Stimulated activated CD4-positive, alpha-beta T cell treated with anti-CD3 and anti-CD28 coated beads, Interleukin-2, amount 100 ng/mL, for 4 hours (primary cell): ENCODE measurements at places on chromosomes 3 and 15.

DNA sequence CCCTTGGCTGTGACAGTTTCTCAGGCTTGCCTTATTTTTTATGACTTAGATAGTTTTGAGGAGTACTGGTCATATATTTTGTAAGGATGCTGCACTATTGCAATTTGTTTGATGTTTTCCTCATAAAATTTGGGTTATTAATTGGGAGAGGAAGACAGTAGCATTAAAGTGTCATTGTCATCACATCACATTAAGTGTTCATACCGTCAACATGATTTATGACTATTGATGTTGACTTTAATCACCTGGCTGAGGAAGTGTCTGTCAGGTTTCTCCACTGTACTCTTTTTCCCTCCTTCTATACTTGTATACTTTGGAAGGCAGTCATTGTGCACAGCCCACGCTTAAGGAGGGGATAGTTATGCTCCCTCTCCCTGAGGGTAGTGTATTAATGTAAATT, 26.9 kb downstream of the TRIM69 start:
- no peak for DNase-seq

- DNase-seq = no peak
These were observed at the start of gene PLCD1 for GRCh38 chr3:38029400-38030125. TSS of gene PLCD1 (minus strand) at chr3:38029642. CDS start at chr3:38029539, 103 bp downstream.

- DNase-seq = no peak
These were observed 116.5 kb downstream of the LRRK1 start for GRCh38 chr15:101035611-101036010.

DNA sequence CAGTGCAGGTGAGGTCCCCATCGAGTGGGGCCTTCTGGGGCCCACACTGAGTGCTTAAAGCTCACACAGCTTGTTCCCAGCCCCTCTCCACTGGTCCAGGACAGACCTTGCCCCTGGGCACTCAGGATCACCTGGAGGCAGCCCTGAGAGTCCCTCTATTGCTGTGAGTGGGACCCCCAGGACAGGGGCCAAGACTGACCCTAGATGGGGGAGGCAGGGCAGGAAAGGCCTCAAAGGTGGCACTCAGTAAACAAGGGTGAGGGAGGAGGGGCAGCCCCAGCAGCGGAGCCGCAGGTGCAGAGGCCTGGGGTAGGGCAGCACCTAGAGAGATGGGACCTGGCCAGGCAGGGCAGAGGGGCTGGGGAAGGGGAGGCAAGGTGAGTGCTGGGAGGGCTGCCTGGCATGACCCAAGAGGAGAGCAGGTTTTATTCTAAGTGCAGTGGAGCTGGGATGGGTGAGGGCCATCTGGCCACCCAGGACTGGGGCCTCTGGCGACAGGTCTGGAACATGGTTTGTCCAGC, 27.9 kb downstream of the CFAP100 start:
- DNase-seq = no peak

DNA sequence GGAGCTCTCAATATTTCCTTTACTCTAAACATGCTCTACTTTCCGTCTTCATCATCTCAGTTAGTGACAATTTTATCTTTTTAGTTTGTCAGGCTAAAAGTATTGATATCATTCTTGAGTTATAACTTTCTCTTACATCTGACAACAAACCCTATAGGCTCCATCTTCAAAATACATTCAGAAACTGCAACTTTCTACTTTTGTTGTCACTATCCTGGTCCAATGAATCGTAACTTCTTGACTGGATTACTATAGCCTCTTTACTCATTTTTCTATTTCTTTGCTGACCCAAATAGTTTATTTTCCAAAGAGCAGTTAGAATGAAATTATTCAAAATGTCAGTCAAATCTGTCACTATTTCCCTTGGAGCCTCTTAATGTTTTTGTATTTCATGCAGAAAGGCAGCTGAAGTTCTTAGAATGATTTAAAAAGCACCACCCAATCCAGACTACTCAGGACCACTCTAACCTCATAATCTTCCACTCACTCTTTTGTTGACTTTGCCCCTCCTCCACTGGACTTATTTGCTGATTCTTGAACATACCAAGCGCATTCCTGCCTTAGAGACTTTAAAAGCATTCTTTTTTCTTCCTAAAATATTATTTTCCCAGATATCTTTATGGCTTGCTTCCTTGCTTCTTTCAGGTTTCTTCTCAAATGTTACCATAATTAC, 119.9 kb upstream of the CBLB start:
- no peak for DNase-seq

DNA sequence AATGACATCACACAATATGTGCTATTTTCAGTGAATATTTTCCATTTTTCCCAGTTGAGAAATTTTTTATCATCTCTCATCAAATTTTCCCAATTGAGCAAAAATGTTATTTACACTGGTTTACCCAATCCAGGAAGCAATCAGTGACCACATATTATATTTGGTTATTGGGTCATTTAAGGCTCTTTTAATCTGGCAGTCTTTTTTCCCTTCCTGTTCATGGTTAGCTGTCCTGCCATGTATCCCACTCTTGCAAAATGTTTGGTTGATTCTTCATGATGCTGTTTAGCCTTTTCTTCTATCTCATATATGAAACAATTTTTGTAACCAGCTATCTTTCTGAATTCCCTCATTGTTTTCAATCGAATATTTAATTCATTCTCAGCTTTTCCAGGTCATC, 626.0 kb downstream of the RBMS3 start:
- no peak for DNase-seq

DNA sequence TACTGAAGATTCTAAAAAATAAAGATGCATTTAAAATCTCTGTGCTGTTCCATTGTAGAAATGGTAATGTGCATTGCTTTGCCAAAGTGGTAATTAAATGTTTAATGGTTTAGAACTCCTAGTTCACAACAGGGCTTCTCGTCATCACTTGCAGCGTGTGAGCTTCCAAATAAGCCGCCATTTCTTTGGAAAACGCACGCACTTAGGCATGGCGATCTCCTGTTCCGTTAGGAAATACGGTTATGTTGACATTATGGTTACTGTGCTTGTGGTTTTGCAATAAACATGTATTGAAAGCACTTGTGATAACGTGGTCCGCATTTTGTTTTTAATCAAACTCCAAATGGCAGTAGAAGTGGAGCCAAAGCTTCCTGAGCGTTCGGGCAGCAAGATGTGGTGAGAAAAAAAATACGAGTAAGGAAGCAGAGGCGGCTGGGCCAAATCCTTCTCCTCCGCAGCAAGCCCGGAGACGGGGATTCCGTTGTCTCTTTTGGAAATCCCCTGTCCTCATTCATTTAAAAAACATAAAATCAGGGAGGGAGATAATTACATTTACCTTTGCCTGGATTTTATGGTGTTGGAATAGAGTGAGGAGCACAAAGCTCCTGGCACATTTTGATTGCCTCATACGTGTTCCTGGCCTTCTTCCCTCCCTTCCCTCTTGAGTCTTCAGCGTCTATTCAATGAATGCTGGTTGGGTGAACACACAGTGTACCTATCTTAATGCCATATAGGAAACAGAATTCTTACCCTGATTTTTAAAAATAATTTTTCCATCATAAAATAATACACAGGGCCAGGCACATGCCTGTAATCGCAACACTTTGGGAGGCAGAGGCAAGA, 97.5 kb downstream of the SLC49A4 start:
- no peak for DNase-seq

DNA sequence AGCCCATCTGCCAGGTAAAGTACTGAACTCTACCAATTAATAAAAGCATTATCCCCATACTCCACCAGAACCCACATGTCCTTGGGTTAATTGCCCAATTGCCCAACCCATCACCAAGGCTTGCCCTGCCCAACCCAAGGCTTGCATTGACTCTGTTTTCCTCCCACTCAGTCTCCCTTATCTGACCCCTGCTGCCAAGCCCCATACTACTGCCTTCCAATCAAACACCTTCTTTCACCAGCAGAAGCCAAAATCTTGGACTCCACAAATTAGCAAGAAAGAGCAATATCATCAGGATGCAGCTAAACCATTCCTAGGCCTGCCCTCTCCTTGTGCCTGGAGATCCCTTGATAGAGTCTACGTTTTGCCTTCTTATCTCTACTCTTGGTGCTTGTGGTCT, 602.9 kb downstream of the NTRK3 start:
- no peak for DNase-seq

DNA sequence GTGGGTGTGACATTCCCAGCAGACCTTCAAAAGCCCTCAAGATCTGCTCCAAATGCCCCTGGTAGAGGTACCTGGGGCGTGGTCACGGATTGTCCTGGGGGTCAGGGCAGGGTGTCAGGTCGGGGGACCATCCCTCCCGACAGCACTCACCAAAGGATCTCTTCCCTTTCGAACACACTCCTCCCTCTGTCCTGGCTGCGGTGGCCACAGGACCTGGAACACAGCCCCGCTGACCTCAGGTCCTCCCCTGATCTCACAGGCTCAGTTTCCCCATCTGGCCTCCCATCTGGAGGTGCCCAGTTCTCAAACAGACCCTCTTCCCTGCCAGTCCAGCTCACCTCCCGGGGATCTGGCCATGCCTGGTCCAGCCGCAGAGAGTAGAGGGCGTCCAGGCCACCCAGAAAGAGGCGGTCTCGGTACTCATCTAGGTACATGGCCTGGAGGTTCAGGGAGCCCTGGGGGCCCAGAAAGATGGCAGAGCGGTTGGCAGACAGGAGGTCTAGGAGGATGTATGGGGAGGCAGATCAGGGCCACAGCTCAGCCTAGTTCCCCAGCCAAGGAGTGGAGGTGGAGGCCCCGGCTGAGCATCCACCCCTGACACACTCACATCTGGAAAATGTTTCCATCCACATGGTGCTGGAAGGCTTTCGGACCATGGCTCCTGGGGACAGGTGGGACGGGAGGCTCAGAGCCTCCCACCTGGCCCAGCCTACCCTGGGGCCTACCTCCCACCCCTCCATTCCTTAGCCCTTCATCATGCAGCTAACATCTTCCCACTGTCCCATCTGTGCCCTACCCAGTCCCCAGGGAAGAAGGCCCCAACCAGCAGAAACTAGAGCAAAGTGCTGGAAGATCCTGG, 2.3 kb downstream of the SEMA3G start:
- no peak for DNase-seq

DNA sequence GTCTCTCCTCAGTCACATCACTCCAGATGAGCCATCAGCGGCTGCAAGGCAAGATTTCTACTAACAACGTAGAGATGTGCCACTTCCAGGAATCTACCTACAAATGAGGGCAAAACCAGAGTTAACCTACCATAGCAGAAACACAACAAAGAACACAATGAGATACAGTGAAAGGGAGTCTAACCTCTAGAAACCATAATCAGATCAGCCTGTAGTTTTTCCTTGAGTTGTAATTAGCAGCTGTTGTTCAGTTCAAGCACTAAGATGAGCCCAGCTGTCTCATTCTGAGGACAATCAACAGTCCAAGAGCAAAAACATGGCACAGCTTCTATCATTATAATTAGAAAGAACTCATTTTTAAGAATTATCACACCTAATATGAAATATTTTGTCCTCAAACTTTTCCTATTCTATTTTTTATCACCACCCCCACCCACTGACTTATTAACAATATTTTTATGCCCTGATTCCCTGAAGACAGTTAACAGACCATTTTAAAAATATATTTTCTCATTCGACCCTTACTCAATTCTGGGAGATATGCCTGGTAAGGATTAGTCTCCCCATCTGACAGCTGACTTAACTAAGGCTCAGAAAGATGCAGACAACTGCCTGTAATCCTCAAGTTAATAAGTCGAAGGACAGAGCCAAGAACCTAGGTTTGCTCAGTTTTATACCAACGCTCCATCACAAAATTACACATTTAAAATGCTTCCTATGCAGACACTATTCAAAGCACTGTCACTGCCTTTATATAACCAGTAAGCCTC, 50.1 kb downstream of the MAGI1 start:
- no peak for DNase-seq

DNA sequence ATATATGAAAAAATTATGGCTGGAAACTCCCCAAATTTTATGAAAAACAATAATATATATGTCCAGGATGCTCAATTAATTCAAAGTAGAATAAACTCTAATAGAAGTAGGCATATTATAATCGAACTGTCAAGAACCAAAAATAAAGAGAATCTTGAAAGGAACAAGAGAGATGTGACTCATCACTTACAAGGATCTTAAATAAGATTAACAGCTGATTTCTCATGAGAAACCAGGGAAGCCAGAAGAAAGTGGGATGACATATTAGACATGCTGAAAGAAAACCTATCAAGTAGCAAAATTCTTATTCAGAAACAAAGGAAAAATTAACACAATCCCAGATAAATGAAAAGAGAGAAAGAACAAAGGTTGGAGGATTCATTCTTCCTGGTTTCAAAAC, 66.8 kb downstream of the FAIM start:
- DNase-seq = no peak

- no peak for DNase-seq
These were observed 103.5 kb downstream of the CD47 start for GRCh38 chr3:107987036-107987939.

GRCh38 chr15:73777741-73778140, 24.6 kb upstream of the INSYN1 start:
- DNase-seq = no peak

DNA sequence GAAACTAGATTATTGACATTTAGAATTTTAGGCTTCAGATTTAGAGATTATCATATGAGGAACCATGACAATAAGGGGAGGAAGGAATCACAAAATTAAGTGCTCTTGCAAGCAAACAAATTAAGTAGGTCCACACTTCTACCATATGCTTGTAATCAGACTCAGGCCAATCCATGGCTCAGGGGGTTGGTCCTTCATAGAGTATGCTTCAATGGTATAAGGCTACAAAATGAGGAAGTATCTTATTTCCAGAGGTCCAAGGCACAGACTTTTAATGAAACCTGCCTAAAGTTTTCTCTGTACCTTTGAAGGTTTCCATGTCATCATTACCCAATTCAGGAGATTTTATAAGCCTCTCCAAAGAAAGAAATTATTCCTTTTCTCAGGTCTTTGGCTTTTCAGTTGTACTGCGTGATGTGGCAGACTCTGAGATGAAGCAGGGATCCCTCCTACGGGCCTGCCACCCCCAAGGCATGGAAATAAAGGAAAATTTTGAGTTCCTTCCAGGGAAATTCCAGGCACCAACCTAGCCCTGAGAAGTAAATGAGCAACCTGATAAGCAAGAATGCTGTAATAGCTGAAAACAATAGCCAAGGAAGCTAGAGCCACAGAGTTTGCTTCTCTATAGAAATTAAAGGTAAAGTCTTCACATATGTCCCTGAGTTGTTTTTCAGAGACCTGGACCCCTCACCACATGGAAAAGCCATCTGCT, 36.3 kb downstream of the SERPINI2 start:
- DNase-seq = no peak

- no peak for DNase-seq
These were observed 400.5 kb upstream of the C2CD4B start for GRCh38 chr15:62565634-62566026.

- no peak for DNase-seq
These were observed 16.9 kb downstream of the MME start for GRCh38 chr3:155097009-155097349.

DNA sequence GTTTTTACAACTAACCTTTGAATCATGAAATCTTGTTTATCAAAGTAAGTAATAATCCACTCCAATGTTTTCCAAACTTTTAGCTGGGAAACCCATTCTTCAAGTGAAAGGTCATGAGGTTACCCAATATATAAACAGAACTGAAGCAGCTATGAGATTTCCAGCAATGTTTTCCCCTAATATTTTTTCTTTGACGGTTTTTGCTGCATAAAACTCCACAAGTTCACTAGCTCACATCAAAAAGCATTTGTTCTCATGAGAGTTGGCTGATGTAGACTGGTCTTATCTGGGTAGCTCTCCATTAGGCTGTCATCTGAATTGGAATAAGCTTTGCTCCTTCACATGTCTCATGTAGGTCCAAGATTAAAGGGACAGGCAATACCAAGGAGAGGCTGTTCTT, 241.2 kb upstream of the LRRC3B start:
- DNase-seq = no peak
